Lower lobe of right lung (tissue), 2 donors: ENCODE measurements at places on chromosomes 5 and 9. TPM values are rescaled to one million over a fixed set of nuclear protein-coding genes. Genes with fewer than 3 reads are reported as not detected.

Gene PPP2R2B
- total RNA-seq, result 0.95 TPM

Gene RECK
- total RNA-seq, result 15.2 TPM

Gene ARL14EPL
- total RNA-seq, result not detected

GRCh38 chr5:1643651-1644392, 120.1 kb upstream of the LPCAT1 start:
- peaks cover 32% of the 10 kb centered on the region for H3K27me3 ChIP-seq
- no peak overlapping the region for H3K27ac ChIP-seq
- peaks cover 11% of the 10 kb centered on the region for H3K4me1 ChIP-seq
- no peak overlapping the region for H3K4me3 ChIP-seq
- peak; percentile 34 for DNase-seq
- H3K36me3 ChIP-seq, result no peaks in the 10 kb centered on the region

- no peaks in the 10 kb centered on the region for H3K36me3 ChIP-seq
- no peak for DNase-seq
- no peak overlapping the region for H3K4me3 ChIP-seq
- no peaks in the 10 kb centered on the region for H3K27me3 ChIP-seq
- no peaks in the 10 kb centered on the region for H3K4me1 ChIP-seq
These were observed 12.8 kb upstream of the TLR4 start for GRCh38 chr9:117691367-117691766.

- H3K4me3 ChIP-seq, result peak overlapping the region; percentile 91
- no peak for DNase-seq
- H3K4me1 ChIP-seq, result peaks cover 21% of the 10 kb centered on the region
- H3K36me3 ChIP-seq, result peaks cover 5% of the 10 kb centered on the region
- H3K27ac ChIP-seq, result peak overlapping the region; percentile 94
These were observed 689 bp downstream of the CNTRL start for GRCh38 chr9:121075251-121076036.

- H3K27me3 ChIP-seq, result no peaks in the 10 kb centered on the region
- H3K4me3 ChIP-seq, result no peak overlapping the region
- no peak overlapping the region for H3K27ac ChIP-seq
These were observed 118.1 kb downstream of the DPYSL3 start for GRCh38 chr5:147391781-147392180.

GRCh38 chr9:37989701-37990100, 79.3 kb downstream of the SHB start:
- H3K4me3 ChIP-seq, result no peak overlapping the region
- no peaks in the 10 kb centered on the region for H3K36me3 ChIP-seq
- no peak for DNase-seq
- H3K4me1 ChIP-seq, result peaks cover 30% of the 10 kb centered on the region
- no peak overlapping the region for H3K27ac ChIP-seq
- H3K27me3 ChIP-seq, result no peaks in the 10 kb centered on the region

- H3K4me3 ChIP-seq, result no peak overlapping the region
- no peak overlapping the region for H3K27ac ChIP-seq
- H3K4me1 ChIP-seq, result peaks cover 8% of the 10 kb centered on the region
- H3K36me3 ChIP-seq, result no peaks in the 10 kb centered on the region
- DNase-seq, result no peak
These were observed 222.8 kb downstream of the NR2F1-AS1 start for GRCh38 chr5:93358176-93358575.

DNA sequence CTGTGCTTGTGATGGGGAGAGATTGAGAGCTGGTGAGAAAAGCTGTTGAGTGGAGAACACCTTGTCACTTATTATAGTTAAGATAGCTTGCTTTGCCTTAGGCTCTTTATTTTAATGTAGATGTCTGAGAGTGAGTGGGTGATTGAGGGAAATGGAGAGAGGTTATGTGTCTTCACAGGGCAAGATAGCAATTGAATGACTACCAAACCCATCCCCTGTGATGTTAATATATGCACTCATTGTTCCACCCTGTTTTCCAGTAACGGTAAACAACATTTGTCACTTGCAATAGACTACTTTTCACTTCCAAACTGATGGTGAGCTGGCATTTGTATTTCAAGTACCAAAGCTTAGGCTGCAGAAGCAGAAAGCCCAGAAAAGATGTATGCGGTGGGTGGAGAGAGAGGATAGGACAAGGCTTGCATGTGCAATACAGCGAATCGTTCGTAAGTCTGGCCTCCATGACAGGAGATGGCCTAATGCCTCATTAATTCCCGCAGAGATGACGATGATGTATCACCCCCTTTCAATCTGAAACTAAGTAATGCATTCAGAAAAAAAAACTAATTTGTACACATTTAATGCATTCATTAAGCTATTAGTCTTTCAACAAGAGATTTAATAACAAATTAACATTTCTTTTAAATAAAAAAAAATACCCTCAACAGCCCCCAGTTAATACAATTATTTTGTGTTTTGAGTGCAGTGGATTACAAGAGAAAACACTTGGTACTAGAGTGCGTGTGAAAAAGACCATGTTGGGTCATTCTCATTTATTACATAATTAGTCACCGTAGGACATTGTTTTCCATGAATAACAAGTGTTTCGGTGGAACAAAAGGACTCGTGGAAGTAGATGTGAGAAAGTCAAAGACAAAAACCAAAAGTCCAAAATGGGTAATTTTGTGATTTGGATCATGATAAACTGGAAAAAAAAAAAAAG, 699.0 kb downstream of the BRINP1 start:
- H3K4me1 ChIP-seq, result no peaks in the 10 kb centered on the region
- no peaks in the 10 kb centered on the region for H3K36me3 ChIP-seq
- DNase-seq, result no peak
- no peak overlapping the region for H3K27ac ChIP-seq

DNA sequence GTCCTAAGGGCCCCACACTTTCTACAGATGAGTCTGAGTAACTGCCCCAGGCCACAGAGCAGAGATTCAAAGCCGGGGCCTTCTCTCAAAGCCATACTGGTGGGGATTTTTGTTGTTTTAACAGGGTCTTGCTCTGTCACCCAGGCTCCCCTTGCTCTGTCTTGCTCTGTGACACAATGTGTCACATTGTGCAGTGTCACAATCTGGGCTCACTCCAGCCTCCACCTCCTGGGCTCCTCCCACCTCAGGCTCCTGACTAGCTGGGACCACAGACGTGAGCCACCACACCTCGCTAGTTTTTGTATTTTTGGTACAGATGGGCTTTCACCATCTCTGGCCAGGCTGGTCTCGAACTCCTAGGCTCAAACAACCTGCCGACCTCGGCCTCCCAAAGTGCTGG, 8.6 kb downstream of the AGPAT2 start:
- H3K27me3 ChIP-seq, result no peaks in the 10 kb centered on the region
- H3K27ac ChIP-seq, result no peak overlapping the region
- no peak overlapping the region for H3K4me3 ChIP-seq

DNA sequence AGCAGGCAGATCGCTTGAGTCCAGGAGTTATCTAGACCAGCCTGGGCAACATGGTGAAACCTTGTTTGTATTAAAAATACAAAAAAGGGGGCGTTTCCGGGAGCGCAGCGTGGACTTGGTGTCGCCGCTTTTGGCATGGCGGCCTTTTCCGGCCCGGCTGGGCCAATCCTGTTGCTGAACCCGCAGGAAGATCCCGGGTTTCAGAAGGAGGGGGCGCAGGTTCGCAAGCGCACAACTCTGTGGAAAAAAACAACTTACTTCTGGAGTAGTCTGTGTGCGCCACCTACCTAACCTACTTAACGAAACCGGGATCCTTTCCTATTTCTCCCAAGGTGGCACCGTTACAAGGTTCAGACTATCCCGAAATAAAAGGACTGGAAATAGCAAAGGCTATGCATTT, 198.6 kb downstream of the MSX2 start:
- H3K27me3 ChIP-seq, result no peaks in the 10 kb centered on the region
- DNase-seq, result no peak
- H3K36me3 ChIP-seq, result no peaks in the 10 kb centered on the region
- H3K4me1 ChIP-seq, result no peaks in the 10 kb centered on the region
- no peak overlapping the region for H3K27ac ChIP-seq

DNA sequence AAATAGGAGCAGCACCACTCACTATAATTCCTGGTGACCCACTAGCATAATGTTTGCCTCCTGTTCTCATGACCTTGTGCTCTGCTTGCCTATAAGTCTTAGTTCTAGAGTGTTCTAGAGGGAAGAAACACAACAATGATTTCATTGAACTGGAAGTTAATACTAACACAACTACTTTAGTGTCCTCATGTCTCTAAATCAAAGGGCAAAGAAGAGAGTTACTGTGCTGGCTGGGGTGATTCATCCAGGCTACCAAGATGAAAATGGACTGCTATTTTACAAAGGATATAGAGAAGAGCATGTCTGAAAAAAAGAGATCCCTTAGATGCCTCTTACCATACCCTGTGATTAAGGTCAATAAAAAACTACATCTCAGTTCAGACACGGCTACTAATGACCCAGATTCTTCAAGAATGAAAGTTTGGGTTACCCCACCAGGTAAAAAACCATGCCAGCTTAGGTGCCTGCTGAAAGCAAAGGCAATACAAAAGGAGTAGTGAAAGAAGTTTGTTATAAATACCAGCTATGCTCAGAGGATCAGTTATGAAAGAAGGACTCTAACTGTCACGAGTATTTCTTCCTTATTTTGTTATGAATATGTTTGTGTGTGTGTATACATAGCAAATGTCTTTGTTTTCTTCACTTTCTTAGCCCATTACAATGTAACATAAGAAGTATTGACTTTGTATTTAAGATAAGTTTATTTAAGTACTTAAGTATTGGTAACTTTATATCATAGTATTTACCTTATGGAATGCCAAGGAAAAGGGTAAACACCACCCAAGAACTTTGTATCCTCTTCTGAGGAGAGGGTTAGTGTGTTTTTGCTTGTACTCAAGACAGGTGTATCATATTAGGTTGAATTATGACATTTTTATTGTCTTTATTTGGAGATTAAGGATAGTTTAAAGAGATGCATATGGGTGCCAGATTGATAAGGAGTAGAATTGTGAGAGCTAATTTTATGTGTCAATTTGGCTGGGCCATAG, 314.1 kb upstream of the PTGER4 start:
- no peaks in the 10 kb centered on the region for H3K36me3 ChIP-seq
- DNase-seq, result no peak
- no peaks in the 10 kb centered on the region for H3K4me1 ChIP-seq
- H3K27ac ChIP-seq, result no peak overlapping the region
- no peaks in the 10 kb centered on the region for H3K27me3 ChIP-seq

GRCh38 chr9:34783951-34784487, 74.1 kb upstream of the CCL21 start:
- DNase-seq, result no peak
- H3K27ac ChIP-seq, result no peak overlapping the region
- no peak overlapping the region for H3K4me3 ChIP-seq
- no peaks in the 10 kb centered on the region for H3K36me3 ChIP-seq

DNA sequence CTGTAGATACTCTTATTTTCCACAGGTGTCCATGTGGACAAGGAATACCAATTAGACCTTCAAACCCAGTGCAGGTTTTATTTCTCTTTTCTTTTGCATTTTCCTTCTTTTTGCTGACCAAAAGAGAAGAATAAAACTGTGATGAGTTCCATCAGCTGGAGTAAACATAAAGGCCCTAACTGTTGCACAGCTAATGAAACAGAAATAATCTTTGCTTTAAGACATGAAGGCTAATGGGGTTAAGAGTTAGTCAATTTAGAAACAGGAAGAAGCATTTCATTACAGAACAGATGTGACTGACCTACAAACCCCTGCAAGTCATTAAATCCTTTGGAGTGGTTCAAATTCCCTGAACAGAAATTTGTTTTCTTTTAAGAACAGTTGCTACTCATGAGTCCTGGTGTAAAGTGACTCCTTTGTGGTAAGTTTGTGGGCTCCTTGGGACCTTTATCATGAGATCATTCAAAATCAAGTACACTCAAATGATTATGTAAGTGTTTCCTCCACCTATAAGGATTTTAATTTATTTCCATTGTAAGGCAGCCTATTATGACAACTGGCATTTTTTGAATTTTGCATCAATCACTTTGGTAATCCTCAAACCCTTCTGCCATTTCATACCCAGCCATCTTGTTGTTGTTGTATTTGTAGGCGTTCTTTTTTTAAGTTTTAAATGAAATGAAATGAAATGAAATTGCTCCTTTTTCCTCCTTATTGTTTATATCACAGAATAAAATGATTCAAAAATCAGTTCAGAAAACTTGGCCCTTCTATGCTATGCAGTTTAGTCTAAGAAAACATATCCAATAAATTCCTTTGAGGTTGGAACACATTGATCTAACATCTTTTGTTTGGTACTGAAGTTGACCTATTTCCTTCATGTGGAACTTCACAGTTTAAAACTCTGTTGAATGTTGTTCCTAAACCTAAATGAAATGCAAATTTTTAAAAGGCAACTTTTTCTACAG, 1.3 kb downstream of the MINAR2 start:
- no peaks in the 10 kb centered on the region for H3K27me3 ChIP-seq
- DNase-seq, result no peak
- no peaks in the 10 kb centered on the region for H3K36me3 ChIP-seq
- no peak overlapping the region for H3K4me3 ChIP-seq
- H3K27ac ChIP-seq, result no peak overlapping the region

GRCh38 chr5:111507276-111507675, 5.1 kb downstream of the STARD4 start:
- no peaks in the 10 kb centered on the region for H3K36me3 ChIP-seq
- no peak overlapping the region for H3K4me3 ChIP-seq
- H3K4me1 ChIP-seq, result peaks cover 10% of the 10 kb centered on the region
- no peak for DNase-seq
- H3K27me3 ChIP-seq, result no peaks in the 10 kb centered on the region
- no peak overlapping the region for H3K27ac ChIP-seq

GRCh38 chr5:24162343-24162742, 482.4 kb downstream of the CDH10 start:
- H3K4me3 ChIP-seq, result no peak overlapping the region
- no peak for DNase-seq
- no peaks in the 10 kb centered on the region for H3K36me3 ChIP-seq

DNA sequence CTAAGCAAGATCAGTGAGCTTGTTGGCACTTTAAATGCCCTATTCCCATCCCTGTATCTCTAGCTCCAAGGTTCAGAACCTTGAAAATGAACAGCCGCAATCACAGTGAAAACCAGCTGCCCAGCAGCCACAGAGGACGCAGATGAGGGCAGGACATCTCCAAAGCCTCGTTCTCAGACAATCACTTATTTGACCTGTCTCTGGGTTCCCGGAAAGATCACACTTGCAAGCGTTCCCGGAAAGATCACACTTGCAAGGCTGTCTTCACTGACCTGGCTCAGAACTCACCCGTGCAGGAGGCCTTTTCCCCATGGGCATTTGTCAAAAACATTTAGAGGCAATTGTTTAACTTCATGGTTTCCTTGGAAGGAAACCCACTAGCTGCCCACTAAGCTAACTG, 25.7 kb downstream of the IPPK start:
- H3K4me1 ChIP-seq, result no peaks in the 10 kb centered on the region
- peaks cover 100% of the 10 kb centered on the region for H3K36me3 ChIP-seq
- H3K27me3 ChIP-seq, result no peaks in the 10 kb centered on the region
- no peak overlapping the region for H3K27ac ChIP-seq
- no peak overlapping the region for H3K4me3 ChIP-seq
- DNase-seq, result no peak

- H3K4me1 ChIP-seq, result no peaks in the 10 kb centered on the region
- peaks cover 9% of the 10 kb centered on the region for H3K27me3 ChIP-seq
- DNase-seq, result no peak
These were observed 81.3 kb downstream of the ANKRD33B start for GRCh38 chr5:10645146-10645545.

GRCh38 chr5:14415024-14415697, 166.4 kb upstream of the OTULINL start:
- H3K4me3 ChIP-seq, result no peak overlapping the region
- H3K36me3 ChIP-seq, result peaks cover 94% of the 10 kb centered on the region
- H3K27me3 ChIP-seq, result no peaks in the 10 kb centered on the region
- H3K27ac ChIP-seq, result no peak overlapping the region
